ENCODE measurements at places on chromosomes 16 and 17. TPM values are rescaled to one million over a fixed set of nuclear protein-coding genes. Genes with fewer than 3 reads are reported as not detected.
A peak's percentile ranks its signal among the peaks of the same experiment; 100 is the strongest.

GRCh38 chr16:89507214-89507833 lies 879 bp upstream of the SPG7 start:
- peaks cover 17% of the 10 kb centered on the region for H3K36me3 ChIP-seq
- H3K27ac ChIP-seq: peak overlapping the region; percentile 88
- H3K27me3 ChIP-seq: no peaks in the 10 kb centered on the region
- H3K4me1 ChIP-seq: peaks cover 64% of the 10 kb centered on the region

Gene KRT38
- not detected for total RNA-seq

DNA sequence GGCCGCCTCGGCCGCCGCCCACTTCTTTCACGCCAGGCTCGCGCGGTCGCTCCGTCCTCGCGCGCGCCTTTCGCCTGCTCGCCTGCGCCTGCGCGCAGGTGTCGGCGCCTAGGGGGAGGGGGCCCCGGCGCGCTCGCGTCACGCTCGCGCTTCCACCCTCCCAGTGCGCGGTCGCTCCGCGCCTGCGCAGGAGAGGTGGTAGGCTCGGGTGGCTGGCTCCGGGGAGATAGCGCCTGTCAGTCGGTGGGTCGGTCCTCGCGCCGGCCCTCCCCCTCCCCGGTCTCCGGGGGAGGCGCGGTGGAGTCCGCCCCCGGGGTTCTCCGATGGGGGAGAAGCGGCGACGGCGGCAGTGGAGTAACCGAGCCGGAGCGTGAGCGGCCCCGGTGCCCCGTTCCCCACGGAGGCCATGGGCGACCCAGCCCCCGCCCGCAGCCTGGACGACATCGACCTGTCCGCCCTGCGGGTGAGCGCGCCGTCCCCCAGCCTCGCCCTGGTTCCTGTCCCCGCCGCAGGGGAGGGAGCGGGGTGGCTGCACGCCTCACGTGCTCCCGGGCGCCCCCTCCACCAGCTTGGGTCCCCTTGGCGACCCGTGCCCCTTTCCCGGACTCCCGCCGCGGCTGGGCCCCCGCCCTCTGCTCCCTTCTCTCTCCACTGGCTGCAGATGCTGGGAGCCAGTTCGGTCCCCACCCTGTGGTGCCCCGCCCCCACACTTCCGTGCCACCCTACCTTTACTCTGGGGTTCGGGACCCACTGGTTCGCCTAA lies at the start of gene MINK1:
Gene MINK1 (plus strand): TSS at position 163 of the 763 bp plus-strand sequence. CDS start 244 bp downstream, at position 407.
- peak within 1 kb of the TSS; percentile 85 for H3K4me3 ChIP-seq
- peak; percentile 84 for DNase-seq
- H3K36me3 ChIP-seq: peaks cover 6% of the 10 kb centered on the region
- no peaks in the 10 kb centered on the region for H3K27me3 ChIP-seq
- H3K27ac ChIP-seq: peak within 1 kb of the TSS; percentile 75

- DNase-seq: no peak
- no peaks in the 10 kb centered on the region for H3K36me3 ChIP-seq
- H3K4me3 ChIP-seq: no peak overlapping the region
- H3K27me3 ChIP-seq: no peaks in the 10 kb centered on the region
- H3K4me1 ChIP-seq: peaks cover 66% of the 10 kb centered on the region
These were observed 54.9 kb downstream of the LDHD start for GRCh38 chr16:75061669-75062068.

- H3K27ac ChIP-seq: peak overlapping the region; percentile 83
- peaks cover 75% of the 10 kb centered on the region for H3K36me3 ChIP-seq
- H3K4me1 ChIP-seq: peaks cover 59% of the 10 kb centered on the region
- no peaks in the 10 kb centered on the region for H3K27me3 ChIP-seq
These were observed 5.0 kb downstream of the NFE2L1 start for GRCh38 chr17:48052956-48053757.

Gene BBS2
- 59.7 TPM for total RNA-seq

Gene MT1M
- 4.6 TPM for total RNA-seq

Gene DNAAF8
- 0.44 TPM for total RNA-seq

DNA sequence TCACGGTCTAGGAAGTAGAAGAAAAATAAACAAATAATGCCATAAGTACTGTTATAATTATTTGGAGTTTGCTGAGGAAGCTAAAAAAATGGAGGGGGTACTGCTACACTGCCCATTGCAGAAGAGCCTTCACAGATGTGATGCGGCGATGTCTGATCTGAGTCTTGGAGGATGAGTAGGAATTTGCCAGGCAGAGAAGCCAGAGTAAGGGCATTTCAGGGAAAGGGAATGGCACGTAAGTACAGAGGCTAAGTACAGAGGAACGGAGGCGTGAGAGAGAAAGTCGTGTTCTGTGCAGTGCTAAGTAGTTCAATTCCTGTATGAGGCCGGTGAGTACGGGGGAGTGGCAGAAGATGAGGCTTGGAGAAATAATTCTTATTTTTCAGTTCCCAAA lies 741 bp upstream of the GRB2 start:
- peak overlapping the region; percentile 96 for H3K4me3 ChIP-seq
- H3K27me3 ChIP-seq: no peaks in the 10 kb centered on the region
- peak overlapping the region; percentile 26 for H3K27ac ChIP-seq
- H3K4me1 ChIP-seq: peaks cover 53% of the 10 kb centered on the region

Gene IGFBP4
- total RNA-seq: 4.9 TPM

- H3K36me3 ChIP-seq: no peaks in the 10 kb centered on the region
- no peak overlapping the region for H3K4me3 ChIP-seq
- no peak for DNase-seq
- no peaks in the 10 kb centered on the region for H3K4me1 ChIP-seq
- H3K27ac ChIP-seq: no peak overlapping the region
These were observed 108.9 kb downstream of the GNAO1 start for GRCh38 chr16:56300242-56300623.

DNA sequence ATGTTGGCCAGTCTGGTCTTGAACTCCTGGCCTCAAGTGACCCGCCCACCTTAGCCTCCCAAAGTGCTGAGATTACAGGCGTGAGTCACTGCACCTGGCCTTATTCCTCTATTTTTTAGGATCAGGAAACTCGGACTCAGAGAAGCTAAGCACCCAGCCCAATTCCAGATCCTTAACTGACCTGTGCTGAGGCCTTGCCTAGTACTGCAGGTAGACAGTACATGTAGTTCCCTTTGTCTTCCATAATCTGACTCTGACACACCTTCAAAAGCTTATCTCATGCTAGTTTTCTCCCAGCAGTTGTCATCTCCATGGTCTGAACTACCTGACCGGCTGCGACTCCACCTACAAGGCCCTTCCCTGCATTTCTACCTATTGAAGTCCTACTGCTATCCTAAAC lies 65.7 kb upstream of the AXIN2 start:
- no peak overlapping the region for H3K27ac ChIP-seq
- peaks cover 32% of the 10 kb centered on the region for H3K4me1 ChIP-seq
- no peak for DNase-seq
- no peaks in the 10 kb centered on the region for H3K36me3 ChIP-seq
- H3K4me3 ChIP-seq: no peak overlapping the region

DNA sequence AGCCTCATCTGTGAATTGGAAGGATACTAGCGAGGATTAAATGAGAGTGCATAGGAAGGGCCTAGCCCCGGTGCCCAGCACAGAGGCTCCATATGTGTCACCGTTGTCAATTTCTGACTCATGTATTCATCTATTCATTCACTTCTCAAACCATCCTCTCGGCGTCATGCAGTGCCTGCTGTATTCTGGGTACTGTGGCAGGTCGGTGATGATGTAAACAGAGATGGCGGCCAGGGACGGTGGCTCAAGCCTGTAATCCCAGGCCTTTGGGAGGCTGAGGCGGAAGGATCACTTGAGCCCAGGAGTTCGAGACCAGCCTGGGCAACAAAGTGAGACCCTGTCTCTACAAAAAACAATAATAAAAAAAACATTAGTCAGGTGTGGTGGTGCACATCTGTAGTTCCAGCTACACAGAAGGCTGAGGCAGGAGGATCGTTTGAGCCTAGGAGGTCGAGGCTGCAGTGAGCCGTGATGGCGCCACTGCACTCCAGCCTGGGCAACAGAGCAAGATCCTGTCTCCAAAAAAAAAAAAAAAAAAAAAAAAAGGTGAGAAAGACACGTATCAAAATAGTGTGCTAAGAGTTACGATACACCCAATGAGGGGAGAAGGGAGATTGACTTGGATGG lies 4.3 kb upstream of the PPP1R1B start:
- H3K27me3 ChIP-seq: peaks cover 6% of the 10 kb centered on the region
- H3K27ac ChIP-seq: no peak overlapping the region
- H3K4me1 ChIP-seq: peaks cover 54% of the 10 kb centered on the region
- H3K36me3 ChIP-seq: no peaks in the 10 kb centered on the region
- DNase-seq: no peak
- no peak overlapping the region for H3K4me3 ChIP-seq

- no peak for DNase-seq
- no peaks in the 10 kb centered on the region for H3K36me3 ChIP-seq
- no peaks in the 10 kb centered on the region for H3K27me3 ChIP-seq
- no peak overlapping the region for H3K27ac ChIP-seq
These were observed 240.3 kb upstream of the TBX2 start for GRCh38 chr17:61159221-61159814.

DNA sequence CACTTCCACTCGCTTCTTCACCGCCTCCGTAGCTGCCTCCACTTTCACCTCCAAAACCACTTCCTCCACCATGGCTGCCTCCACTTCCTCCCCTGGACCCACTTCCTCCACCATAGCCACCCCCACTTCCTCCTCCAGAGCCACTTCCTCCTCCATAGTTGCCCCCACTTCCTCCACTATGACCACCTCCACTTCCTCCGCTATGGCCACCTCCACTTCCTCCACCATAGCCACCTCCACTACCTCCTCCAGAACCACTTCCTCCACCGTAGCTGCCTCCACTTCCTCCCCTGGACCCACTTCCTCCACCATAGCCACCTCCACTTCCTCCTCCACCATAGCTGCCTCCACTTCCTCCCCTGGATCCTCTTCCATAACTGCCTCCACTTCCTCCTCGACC lies 4.5 kb downstream of the KRT9 start:
- DNase-seq: no peak
- H3K4me3 ChIP-seq: no peak overlapping the region
- H3K27me3 ChIP-seq: peaks cover 24% of the 10 kb centered on the region
- no peak overlapping the region for H3K27ac ChIP-seq

DNA sequence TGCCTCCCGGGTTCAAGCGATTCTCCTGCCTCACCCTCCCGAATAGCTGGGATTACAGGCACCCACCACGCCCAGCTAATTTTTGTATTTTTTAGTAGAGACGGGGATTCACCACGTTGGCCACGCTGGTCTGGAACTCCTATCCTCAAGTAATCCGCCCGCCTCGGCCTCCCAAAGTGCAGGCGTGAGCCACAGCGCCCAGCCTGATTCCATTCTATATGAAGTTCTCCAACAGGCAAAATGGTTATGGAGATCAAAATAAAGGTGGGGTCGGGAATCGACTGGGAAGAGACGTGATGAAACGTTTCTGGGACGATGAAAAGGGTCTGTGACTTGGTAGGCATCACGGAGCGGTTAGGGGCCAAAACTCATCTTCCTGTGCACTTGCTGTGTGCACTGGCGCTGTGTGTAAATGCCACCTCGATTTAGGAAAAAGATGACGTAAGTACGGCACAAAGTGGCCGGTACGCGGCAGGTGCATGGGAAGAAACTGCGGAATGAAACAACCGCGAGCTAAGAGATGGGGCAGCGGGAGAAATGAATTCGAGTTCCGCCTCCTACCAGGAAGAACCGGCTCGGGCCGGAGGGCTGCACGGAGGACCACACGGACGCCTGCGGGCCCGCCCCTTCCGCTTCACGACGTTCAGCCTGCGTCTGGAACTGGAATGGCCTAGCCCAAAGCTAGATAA lies 1.6 kb downstream of the TP53 start:
- H3K36me3 ChIP-seq: no peaks in the 10 kb centered on the region
- H3K27ac ChIP-seq: peak overlapping the region; percentile 95
- H3K27me3 ChIP-seq: no peaks in the 10 kb centered on the region
- H3K4me3 ChIP-seq: peak overlapping the region; percentile 93

- no peaks in the 10 kb centered on the region for H3K4me1 ChIP-seq
- H3K27ac ChIP-seq: no peak overlapping the region
- no peak for DNase-seq
- no peaks in the 10 kb centered on the region for H3K27me3 ChIP-seq
- H3K36me3 ChIP-seq: peaks cover 6% of the 10 kb centered on the region
These were observed 4.9 kb upstream of the LIMD2 start for GRCh38 chr17:63704836-63705235.

- no peaks in the 10 kb centered on the region for H3K27me3 ChIP-seq
These were observed 212.5 kb downstream of the KATNIP start for GRCh38 chr16:27762441-27762840.

- no peak overlapping the region for H3K27ac ChIP-seq
- DNase-seq: no peak
- H3K36me3 ChIP-seq: no peaks in the 10 kb centered on the region
- H3K4me1 ChIP-seq: no peaks in the 10 kb centered on the region
- H3K27me3 ChIP-seq: peaks cover 8% of the 10 kb centered on the region
These were observed 126.9 kb downstream of the MRM1 start for GRCh38 chr17:36728030-36728991.

GRCh38 chr16:80806927-80807340 lies 2.5 kb upstream of the CDYL2 start:
- no peak overlapping the region for H3K4me3 ChIP-seq
- H3K27ac ChIP-seq: no peak overlapping the region
- H3K36me3 ChIP-seq: no peaks in the 10 kb centered on the region
- H3K27me3 ChIP-seq: peaks cover 2% of the 10 kb centered on the region
- no peaks in the 10 kb centered on the region for H3K4me1 ChIP-seq

GRCh38 chr17:82703935-82704865 lies 5.7 kb upstream of the RAB40B start:
- H3K27ac ChIP-seq: no peak overlapping the region
- DNase-seq: peak; percentile 69
- H3K4me3 ChIP-seq: peak overlapping the region; percentile 60
- H3K4me1 ChIP-seq: peaks cover 63% of the 10 kb centered on the region
- H3K36me3 ChIP-seq: no peaks in the 10 kb centered on the region

Gene KREMEN2
- 1.2 TPM for total RNA-seq

Gene SCIMP
- total RNA-seq: not detected

Gene ARL17B
- 37.0 TPM for total RNA-seq

GRCh38 chr16:89009343-89010209 lies 32.6 kb upstream of the CBFA2T3 start:
- no peak overlapping the region for H3K27ac ChIP-seq
- no peak for DNase-seq
- H3K36me3 ChIP-seq: no peaks in the 10 kb centered on the region

DNA sequence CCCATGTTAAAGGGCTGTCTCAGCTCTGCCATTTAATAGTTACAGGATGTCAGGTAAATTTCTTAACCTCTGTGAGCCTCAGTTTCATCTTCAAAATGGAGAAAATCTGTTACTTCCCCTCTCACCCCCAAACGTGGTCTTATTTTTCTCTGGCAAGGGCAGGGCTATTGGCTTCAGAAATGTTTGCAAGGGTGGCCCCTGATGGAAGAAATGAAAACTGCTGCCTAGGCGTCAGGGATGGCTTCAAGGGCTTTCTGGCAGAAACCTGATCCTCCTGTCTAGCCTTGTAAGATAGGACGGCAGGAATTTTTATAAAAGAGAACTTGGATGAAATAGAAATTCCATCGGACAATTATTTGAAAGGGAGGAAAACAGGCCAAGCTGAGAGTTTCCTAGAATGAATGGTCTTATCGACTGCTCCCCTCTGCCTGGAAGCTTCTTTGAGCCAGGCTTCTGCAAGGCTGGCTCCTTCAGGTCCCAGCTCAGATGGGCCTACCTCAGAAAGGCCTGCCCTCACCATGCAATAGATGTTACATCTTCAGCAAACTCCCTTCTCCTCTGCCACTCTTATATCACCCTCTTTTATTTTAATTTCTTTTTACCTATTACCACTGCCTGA lies 43.0 kb upstream of the TANGO6 start:
- no peaks in the 10 kb centered on the region for H3K36me3 ChIP-seq
- no peaks in the 10 kb centered on the region for H3K27me3 ChIP-seq
- H3K27ac ChIP-seq: no peak overlapping the region
- H3K4me1 ChIP-seq: peaks cover 21% of the 10 kb centered on the region
- DNase-seq: peak; percentile 77

Gene RGS11
- not detected for total RNA-seq

Gene ADAD2
- not detected for total RNA-seq

GRCh38 chr17:17902877-17903276 lies 66.1 kb upstream of the SREBF1 start:
- no peaks in the 10 kb centered on the region for H3K27me3 ChIP-seq
- peaks cover 74% of the 10 kb centered on the region for H3K4me1 ChIP-seq
- H3K4me3 ChIP-seq: no peak overlapping the region

Gene GPR179
- 0.07 TPM for total RNA-seq

All from HepG2 (cell line).